ENCODE measurements at places on chromosomes 5 and 9.

DNA sequence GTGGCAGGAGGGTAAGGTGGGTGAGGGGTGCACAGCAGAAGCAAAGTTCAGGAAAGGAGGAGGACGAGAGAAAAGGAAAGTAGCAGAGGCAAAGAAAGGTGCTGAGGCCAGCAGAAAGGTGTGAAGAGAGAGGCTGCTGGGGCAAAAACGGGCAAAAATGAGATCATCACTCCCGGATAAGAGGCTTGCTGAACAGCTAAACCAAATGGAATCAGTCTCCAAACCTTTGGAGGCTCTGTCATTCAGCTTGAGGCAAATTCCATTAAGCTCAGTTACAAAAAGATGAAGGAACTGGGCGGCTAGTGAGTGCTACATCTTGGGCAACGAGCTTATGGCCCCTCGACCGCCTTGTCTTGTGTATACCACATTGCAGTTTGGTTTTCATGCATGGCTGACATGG lies 136.4 kb downstream of the FSTL4 start:
- no peak overlapping the region for H3K4me3 ChIP-seq
- no peak overlapping the region for H3K27ac ChIP-seq
- H3K36me3 ChIP-seq: no peaks in the 10 kb centered on the region
- H3K4me1 ChIP-seq: no peaks in the 10 kb centered on the region
- no peaks in the 10 kb centered on the region for H3K27me3 ChIP-seq
- no peak for DNase-seq

GRCh38 chr9:31259824-31260223 lies 1124.6 kb upstream of the ACO1 start:
- DNase-seq: no peak
- peaks cover 2% of the 10 kb centered on the region for H3K36me3 ChIP-seq
- no peak overlapping the region for H3K27ac ChIP-seq
- no peak overlapping the region for H3K4me3 ChIP-seq
- no peaks in the 10 kb centered on the region for H3K27me3 ChIP-seq
- H3K4me1 ChIP-seq: no peaks in the 10 kb centered on the region

- no peaks in the 10 kb centered on the region for H3K36me3 ChIP-seq
- no peak overlapping the region for H3K4me3 ChIP-seq
- no peaks in the 10 kb centered on the region for H3K4me1 ChIP-seq
- no peak overlapping the region for H3K27ac ChIP-seq
- no peaks in the 10 kb centered on the region for H3K27me3 ChIP-seq
Observed at GRCh38 chr5:9765419-9766140, 135.4 kb upstream of the TAS2R1 start.

- no peaks in the 10 kb centered on the region for H3K36me3 ChIP-seq
- H3K27me3 ChIP-seq: no peaks in the 10 kb centered on the region
- peaks cover 4% of the 10 kb centered on the region for H3K4me1 ChIP-seq
- no peak for DNase-seq
Observed at GRCh38 chr5:98428806-98429205, 344.7 kb upstream of the RGMB start.

DNA sequence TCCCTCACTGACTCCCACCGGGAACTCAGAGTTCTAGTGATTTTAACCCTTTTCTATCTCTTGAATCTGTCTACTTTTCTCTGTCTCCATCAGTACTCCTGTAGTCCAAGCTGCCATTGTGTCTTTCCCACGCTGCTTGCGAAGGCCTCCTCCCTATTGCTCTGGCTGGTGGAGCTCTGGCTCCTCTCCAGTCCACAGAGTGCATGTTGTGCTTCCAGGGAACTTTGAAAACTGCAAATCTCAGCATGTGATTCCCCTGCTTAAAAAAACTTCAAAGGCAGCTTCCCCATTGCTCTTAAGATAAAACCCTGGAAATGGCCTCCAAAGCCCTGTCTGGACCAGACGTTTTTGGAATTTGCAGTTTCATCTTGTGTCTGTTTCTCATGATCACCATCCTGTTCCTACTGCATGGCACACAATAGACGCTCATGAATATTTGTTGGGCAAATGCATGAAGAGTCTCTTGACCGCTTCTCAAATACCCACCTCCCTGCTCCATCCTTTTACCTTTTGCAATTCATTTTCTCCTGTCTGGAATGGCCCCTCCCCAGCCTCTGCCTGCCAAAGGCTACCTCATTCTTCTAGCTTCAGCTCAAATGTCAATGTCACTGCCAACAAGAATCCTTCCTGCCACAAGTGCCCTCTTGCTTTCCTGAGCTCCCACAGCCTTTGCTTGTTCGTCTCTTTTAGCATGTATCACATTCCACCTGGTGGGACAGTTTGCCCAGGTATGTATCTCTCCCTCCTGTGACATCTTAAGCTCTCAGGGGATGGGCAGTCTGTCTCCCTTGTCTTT lies 293.2 kb downstream of the ARHGAP26 start:
- H3K27ac ChIP-seq: no peak overlapping the region
- H3K4me1 ChIP-seq: peaks cover 9% of the 10 kb centered on the region
- no peaks in the 10 kb centered on the region for H3K27me3 ChIP-seq
- H3K36me3 ChIP-seq: peaks cover 10% of the 10 kb centered on the region
- no peak for DNase-seq

DNA sequence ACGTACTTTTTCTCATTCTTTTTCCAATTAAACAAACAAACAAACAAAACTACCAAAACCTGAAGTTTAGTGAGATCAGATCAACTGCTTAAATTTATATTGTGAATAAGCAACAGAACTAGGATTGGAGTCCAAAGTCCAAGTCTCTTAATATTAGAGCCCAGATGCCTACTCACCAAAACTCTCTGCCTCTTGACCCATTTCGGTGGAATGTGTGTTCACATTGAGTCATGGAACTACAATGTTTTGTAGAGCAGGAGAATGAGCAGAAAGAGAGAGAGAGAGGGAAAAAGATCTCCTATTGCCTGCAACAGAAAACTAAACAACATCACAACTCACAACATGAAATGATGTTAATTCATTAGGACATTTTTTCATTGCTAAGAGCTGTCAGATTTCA lies 751.1 kb downstream of the TLR4 start:
- H3K4me3 ChIP-seq: no peak overlapping the region
- H3K27ac ChIP-seq: no peak overlapping the region
- no peak for DNase-seq
- no peaks in the 10 kb centered on the region for H3K4me1 ChIP-seq

- H3K27me3 ChIP-seq: no peaks in the 10 kb centered on the region
- H3K4me3 ChIP-seq: no peak overlapping the region
- DNase-seq: no peak
- no peaks in the 10 kb centered on the region for H3K4me1 ChIP-seq
Observed at GRCh38 chr5:91925249-91925648, 542.1 kb upstream of the ARRDC3 start.

DNA sequence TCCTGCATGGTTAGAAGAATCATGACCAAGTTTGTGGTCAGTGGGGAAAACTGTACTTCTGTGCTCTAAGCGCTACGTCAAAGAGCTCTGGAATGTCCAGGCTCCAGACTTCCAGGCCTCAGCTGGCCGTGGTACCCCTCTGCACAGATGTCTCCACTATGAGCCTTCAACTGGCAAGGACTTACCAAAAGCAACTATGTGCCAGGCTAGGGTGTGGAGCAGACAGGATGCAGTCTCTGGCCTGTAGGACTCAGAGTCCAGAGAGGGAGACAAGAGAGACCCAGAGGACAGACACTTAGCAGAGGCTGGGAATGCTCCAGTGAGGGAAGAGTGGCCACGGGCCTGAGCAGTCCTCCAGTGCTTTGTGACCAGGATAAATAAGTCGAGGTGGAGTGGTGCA lies 31.0 kb upstream of the TCF7 start:
- no peaks in the 10 kb centered on the region for H3K36me3 ChIP-seq
